ENCODE measurements at places on chromosomes 11 and 22.

GRCh38 chr11:15816260-15816871, 540.0 kb downstream of the SOX6 start:
- DNase-seq, result no peak

DNA sequence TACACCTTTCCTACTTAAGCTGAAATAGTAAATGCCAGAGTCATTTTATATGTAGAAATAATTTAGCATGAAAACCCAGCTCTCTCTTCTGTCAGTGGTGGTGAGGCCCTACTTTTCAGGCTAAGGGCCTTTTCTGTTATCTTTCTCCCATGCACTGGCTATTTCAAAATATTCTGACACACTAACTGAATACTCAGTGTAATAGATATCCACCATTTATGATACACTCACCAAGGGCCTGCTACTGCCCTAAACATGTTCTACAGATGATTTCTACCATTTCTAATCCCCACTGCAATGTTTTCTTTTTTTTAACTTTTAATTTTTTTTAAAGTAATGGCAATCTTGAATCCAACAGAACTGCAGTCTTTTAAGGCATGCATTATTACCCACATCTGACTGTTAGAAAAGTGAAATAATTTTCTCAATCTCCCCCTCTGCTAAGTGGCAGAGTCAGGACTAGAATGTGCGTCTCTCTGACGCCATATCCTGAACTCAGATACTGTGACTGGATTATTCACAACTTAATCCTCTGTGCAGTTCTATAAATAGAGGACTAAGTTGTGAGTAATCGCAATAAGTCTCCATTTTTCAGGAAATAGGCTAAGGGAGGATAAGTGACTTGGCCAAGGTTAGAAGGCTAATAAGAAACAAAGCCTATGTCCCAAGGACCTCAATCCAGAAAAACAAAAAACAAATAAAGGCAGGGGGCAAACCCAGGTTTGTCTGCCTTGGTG, 44.0 kb downstream of the GRAMD1B start:
- peak; percentile 96 for DNase-seq

- DNase-seq, result no peak
Observed at GRCh38 chr22:34975721-34976120, 90.2 kb upstream of the ISX start.

DNA sequence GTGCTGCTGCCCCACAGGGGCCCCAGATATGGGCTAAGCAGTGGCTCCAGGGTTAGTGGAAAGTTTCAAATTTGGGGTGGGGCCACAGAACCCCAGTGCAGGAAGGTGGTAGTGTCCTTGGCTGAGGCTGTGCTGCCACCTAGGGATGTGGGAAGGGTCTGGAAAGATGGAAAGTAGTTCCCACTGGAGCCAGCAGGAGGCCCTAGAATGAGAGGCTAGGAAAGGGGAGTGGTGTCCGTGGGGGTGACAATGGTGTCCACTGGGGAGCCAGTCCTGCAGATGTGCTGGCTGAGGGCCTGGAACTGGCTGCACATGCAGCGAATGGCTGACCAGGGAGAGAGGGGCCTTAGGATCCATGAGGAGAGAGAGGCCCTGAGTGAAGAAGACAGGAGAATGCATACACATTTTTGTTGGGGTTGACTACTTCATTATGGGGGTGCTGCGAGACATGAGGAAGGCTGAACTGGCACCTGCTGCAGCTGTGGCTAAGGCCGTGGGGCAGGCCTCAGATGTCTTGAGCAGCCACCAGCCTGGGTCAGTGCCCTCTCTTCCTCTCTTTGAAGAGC, 21.1 kb downstream of the RFPL3 start:
- DNase-seq, result no peak

All from retinal pigment epithelial cell (primary cell).